ENCODE measurements at places on chromosomes 3 and 15.
A peak's percentile ranks its signal among the peaks of the same experiment; 100 is the strongest.

GRCh38 chr3:125078951-125079674, 23.3 kb upstream of the HEG1 start:
- DNase-seq = no peak

DNA sequence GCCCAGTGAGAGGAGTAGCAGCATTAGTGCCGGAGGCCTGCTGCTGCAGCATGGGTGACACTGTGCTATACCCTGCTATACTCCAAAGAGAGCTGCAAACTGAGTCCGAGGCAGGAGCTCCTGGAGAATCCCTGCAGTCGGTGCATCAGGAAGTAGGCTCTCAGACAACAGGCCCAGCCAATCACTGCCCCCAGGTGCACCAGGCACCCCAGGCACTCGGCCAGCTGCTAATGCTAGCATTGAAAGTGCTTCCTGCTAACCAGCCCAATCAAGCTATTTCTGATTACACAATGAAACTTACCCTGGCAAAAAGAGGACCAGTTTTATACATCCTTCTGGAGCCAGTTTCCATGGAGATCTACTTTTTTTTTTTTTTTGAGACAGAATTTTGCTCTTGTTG, 45.6 kb upstream of the IREB2 start:
- no peak for DNase-seq

GRCh38 chr3:160601288-160601687, 35.9 kb upstream of the KPNA4 start:
- DNase-seq = no peak

DNA sequence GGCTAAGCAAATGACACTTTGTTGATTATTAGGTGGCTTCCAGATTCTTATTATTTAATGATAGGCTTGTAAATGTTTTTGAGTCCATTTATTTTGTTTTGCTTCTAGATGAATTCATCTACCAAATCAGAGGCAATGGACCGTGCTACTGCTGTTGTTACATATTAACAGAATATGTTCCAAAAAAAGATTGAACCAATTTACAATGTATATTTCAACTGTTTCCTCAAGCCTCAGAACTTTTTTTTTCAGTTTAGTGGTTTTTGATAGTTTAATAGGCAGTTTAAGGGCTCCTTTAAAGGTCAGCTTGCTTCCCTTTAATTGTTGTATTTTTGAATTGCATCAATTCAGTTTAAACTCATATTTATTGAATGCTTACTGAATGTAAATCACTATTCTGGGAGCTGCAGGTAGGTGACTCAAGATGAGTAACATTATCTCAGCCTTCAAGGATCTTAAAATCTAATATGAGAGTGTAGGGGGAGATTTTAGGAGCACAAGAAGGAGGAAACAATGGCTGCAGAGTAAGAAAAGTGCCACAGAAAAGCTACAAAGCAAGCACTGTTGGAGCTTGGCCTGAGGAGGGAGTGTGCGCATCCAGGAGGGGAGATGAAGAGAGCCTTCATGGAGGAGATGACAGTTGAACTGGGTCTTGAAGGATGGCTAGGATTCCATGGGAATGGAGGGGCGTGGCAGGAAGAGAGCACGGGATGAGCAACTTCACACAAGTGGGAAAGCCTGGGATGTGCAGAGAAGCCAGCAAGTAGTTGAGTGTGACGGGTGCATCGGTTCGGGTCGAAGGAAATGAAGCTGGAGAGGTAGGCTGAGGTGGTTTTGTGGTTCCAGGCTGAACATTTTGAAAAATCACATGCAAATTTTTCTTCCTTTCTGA, 14.7 kb downstream of the MAP2K1 start:
- DNase-seq = no peak

DNA sequence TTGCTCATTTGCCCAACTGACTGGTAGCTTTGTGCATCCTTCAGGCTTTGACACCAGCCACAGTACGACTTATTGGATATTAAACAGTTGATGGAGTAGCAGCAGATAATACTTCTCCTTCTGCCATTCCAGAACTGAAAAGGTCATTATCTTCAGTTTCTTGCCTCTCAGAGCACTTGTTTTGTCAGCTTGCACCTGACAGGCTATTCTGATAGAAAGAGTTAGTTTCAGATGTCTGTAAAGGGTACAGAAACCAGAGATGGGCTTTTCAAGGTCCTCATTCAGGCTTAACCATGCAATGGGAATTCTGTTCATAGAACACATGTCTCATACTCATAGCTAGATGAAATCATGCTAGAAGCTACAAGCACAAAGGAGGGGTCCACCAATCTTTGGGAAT, 367.2 kb downstream of the OTOL1 start:
- no peak for DNase-seq

DNA sequence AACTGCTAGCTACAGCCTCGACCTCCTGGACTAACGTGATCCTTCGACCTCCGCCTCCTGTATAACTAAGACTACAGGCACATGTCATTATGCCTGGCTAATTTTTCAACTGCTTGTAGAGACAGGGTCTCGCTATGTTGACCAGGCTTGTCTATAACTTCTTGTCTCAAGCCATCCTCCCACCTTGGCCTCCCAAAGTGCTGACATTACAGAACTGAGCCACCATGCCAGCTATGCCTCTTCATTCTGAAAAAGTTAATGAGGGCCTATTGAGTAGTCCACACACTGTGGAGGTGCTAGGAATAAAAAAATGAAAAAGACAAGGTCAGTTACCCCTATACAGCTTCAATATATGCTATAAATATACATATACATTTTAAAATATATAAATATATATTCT, 18.3 kb upstream of the EPHA6 start:
- DNase-seq = no peak

DNA sequence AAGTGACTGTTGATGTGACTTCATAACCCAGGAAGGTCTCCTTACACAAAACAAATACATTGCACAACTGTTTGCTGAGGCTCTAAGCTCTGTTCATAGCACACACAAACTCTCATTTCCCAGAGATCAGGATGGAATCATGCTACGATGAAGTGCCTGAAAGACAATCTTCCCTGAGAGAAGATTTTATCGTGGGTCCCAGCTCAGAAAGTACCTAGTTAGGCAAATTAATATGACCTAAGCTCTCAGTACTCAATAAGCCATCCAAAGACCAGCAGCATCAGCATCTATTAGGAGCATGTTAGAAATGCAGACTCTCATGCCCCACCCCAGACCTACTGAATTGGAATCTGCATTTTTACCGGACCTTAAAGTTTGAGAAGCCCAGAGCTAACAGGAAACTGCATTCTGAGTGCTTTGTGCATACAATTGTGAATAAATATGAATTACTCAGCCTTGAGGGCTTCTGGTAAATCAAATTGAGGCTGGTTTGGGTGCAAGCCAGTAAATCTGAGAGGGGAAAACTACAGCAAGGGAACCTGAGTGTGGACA, 161.5 kb upstream of the C2CD4B start:
- no peak for DNase-seq

GRCh38 chr3:138681463-138682220, 73.1 kb downstream of the FAIM start:
- DNase-seq = no peak

DNA sequence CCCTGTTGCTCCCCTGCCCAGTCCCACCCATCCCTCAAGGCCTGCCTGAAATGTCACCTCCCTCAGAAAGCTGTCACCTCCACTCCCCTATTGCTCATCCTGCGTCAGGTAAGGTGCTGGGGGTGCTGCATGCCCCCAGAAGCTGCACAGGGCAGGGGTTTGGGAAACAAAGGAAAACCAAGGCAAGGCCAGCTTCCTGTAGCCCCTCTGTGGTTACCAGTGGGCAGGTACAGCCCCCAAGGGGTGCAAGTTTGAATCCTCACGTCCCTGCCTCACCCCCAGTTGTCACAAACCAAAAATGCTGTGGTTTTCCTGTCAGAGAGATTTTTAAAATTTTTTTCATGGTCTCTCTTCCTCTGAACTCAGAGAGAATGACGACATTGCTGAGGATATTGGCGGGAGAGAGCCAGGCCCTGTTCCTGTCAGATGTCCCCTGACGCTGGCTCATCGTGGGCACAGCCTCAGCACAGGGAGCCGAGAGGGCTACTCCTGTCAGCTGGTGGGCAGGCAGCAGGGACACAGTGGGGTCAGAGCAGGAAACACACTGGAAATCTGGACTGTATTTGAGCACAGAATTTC, 27.0 kb downstream of the PSTPIP1 start:
- peak; percentile 26 for DNase-seq

GRCh38 chr3:84998545-84998944, 39.8 kb downstream of the CADM2 start:
- no peak for DNase-seq

GRCh38 chr15:68434021-68434420, 2.1 kb upstream of the ITGA11 start:
- no peak for DNase-seq

- no peak for DNase-seq
These were observed 448.6 kb upstream of the CBLB start for GRCh38 chr3:106317141-106318055.

DNA sequence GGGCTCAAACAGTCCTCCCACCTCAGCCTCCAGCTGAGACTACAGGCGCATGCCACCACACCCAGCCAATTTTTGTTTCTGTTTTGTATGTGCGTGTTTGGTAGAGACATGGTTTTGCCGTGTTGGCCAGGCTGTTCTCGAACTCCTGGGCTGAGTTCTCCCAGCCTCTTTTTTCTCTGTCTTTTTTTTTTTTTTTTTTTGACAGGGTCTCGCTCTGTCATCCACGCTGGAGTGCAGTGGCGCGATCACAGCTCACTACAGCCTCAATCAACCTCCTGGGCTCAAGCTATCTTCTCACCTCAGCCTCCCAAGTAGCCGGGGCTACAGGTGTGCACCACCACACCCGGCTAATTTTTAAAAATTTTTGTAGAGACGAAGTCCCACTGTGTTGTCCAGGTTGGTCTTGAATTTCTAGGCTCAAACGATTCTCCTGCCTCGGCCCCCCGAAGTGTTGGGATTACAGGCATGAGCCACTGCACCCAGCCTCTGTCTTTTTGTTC, 867 bp upstream of the DCAF1 start:
- DNase-seq = no peak

GRCh38 chr3:55704521-55704920, 217.4 kb upstream of the WNT5A start:
- no peak for DNase-seq

DNA sequence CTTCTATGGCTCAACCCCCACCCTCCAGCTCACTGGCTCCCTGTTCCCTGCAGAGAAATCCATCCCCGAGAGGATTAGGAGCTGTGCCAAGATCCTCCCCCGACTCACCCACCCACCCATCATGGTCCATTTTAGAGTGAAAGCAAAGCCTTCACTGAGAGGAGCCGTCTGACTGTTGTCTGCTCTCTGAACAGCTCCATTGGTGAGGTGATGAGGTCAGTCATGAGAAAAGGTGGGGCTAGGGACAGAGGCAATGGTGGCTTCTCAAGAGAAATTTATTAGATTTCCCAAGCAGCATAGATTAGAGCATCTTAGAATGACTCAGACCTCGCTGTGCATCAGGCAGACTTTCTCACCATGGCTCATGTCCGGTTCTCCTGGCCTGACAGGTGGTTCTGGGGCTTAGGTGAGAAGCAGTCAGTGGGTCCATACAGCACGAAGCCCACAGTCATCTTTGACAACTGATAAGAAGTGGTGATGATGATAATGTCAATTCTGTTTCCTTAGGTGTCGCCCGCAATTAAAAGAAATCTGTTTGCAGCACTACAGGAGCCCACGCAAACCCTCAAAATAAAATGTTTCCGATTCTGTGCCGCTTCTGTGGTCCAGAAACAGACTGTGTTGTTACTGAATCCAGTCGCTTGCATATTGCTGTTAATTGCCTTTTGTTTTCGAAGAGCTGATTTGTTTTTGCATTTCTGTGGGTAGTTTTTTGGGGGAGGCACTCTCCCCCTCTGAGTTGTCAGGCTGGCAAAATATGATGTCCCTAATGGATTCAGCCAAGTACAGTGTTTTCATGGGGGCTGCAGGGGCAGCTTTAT, 24.8 kb upstream of the RHO start:
- DNase-seq = no peak

DNA sequence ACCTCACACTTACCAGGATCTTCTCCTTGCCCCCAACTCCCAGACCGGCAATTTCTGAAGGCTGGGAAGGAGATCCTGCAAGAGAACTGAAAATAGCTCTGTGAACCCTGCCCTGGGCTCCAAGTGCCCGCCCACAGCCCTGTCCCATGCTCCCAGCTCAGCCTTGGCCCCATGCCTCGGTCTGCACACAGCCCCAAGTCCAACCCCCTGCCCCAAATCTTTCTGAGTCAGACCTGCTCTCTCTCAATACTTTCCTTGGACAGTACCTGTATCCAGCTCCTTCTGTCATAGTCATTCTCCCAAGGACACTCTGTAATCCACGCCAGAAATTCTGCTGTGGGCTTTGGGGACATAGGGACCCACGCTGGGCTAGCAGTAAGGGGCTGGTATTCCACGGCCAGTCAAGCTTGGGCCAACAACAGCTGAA, 6.3 kb upstream of the SMAD3 start:
- DNase-seq = no peak

- DNase-seq = no peak
These were observed 756.6 kb upstream of the ARPP21 start for GRCh38 chr3:34882764-34883163.

DNA sequence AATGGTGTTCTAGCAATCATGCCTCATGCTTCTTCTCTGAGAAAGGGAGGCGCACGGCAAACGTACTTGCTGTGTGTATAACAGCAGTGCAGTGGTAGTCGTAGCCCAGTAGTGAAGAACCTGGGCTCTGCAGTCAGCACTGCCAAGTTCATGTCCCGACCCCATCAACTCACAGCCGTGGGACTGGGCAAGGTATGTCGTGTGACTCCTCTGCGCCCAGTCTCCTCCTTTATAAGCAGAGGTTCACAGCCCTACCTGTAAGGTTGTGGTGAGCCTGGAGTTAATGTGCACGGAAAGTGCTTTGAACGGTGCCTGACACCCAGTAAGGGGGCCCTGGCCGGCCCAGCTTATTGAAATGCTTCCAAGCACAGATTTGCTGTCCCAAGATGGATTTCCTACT, 26.6 kb downstream of the EHD4 start:
- no peak for DNase-seq

GRCh38 chr15:25847051-25847450, 16.1 kb downstream of the ATP10A start:
- no peak for DNase-seq

- no peak for DNase-seq
These were observed 210.0 kb upstream of the NDN start for GRCh38 chr15:23897091-23897490.

DNA sequence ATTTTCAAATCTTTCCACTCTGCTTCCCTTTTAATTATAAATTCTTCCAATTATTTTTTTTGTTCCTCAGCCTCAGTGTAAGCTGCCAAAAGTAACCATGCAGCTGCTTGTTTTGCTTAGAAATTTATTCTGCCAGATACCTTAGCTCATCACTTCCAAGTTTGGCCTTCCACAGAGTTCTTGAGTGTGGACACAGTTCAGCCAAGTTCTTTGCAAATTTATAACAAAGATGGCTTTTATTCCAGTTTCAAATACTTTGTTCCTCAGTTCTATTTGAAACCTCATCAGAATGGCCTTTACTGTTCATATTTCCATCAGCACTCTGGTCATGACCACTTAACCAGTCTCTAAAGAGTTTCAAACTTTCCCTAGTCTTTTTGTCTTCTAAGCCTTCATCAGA, 10.3 kb downstream of the RTP1 start:
- DNase-seq = no peak
